A549 treated with RU486 at 1 μM for 4 hours (cell line): ENCODE measurements at places on chromosomes 2 and 18. TPM values are rescaled to one million over a fixed set of nuclear protein-coding genes. Genes with fewer than 3 reads are reported as not detected.

The SLC14A1 gene
- not detected in 5 replicates for total RNA-seq

The KLHL41 gene
- 0.08 to 0.43 TPM (median 0.23 TPM) in 5 replicates for total RNA-seq

The TWIST2 gene
- total RNA-seq, result 11.0 to 21.1 TPM (median 20.6 TPM) in 5 replicates

The ANKAR gene
- 0.97 to 1.9 TPM (median 1.1 TPM) in 5 replicates for total RNA-seq

The AMER3 gene
- total RNA-seq, result not detected in 5 replicates
